ENCODE measurements at places on chromosomes 4 and X.
A peak's percentile ranks its signal among the peaks of the same experiment; 100 is the strongest.

- DNase-seq, result peak; percentile 12
These were observed 65.3 kb downstream of the NYX start for GRCh38 chrX:41512394-41512793.

- peak; percentile 13 for DNase-seq
These were observed 96.1 kb downstream of the MAMLD1 start for GRCh38 chrX:150459196-150459595.

DNA sequence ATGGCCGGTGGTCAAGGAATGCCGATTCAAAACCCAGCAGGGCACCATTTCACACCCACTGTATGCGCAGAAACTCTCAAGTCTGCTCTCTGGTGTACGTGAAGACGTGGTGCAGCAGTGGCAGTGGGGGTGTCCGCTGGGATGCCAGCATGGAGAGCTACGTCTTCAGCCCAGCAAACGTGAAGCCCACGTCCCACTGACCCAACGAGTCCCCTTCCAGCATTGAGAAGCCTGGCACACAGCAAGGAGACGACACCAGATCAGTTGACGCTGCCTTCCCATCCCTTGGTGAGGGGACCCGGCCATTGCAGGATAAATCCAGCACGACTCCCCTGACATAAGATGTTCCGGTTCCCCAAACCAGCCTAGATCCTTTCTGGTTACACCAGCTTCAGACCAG lies 2.2 kb upstream of the PLXNB3 start:
- no peak for DNase-seq

DNA sequence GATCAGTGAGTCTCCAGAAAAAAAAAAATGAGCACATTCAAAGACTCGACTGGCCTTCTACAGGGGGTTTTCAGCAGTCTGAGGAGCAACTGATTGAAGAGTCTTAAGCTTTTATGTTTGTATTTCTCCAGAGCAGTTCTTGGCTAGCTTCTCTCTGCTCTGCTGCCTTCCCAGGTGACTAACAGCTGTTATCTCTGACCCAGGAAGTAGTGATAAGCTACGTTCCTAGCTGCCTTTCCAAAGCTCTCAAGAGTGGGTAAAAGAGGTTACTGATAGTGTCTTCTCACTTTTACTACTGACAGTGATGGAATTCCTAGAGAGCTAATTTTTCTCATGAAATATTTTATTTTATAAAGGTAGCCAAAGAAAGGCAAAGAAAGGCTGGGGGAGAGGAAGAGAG lies 66.6 kb downstream of the ENOX2 start:
- DNase-seq, result no peak

DNA sequence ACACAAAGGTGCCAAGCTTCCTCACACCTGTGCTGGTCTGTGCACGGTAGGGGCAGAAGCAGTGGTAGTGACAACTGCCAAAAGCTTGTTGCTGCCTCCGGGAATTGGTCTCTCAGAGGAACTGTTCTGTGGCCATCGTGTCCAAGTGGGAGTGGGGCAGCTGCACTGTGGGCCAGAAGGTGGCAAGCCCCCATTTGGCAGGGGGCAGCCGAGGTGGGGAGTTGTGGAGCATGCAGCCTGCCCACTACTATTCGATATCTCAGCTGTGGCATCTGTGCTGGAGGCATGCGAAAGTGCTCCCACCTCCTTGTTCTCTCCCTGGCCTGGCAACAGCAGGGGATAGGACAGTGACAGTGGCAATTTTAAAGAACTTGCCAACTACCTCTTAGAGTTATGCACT lies 192.8 kb downstream of the TBX22 start:
- DNase-seq, result no peak

DNA sequence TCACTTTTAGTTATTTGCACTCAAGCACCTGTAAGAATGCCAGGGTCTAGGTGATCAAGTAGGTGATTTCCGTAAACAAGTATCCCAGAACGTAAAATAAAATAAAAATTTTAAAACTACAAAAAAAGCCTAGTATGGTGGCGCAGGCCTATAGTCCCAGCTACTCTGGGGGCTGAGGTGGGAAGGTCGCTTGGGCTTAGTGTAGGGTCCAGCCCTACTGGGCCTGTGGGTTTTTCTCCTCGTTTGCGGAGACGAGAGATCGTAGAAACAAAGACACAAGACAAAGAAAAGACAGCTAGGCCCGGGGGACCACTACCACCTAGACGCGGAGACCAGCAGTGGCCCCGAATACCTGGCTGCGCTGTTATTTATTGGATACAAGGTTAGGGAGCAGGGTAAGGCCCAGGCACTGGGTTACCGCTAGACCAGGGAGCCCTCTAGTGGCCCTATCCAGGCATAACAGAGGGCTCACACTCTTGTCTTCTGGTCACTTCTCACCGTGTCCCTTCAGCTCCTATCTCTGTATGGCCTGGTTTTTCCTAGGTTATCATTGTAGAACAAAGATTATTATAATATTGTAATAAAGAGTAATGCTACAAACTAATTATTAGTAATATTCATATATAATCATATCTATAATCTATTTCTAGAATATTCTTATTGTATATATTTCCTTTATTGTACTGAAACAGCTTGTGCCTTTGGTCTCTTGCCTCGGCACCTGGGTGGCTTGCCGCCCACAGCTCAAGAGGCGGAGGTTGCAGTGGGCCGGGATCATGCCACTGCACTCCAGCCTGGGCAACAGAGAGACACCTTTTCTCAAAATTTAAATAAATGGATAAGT lies 38.4 kb downstream of the SAGE1 start:
- DNase-seq, result no peak

- DNase-seq, result no peak
These were observed 249.6 kb downstream of the COL25A1 start for GRCh38 chr4:109052821-109053220.
